ENCODE measurements at places on chromosomes 7 and 10. TPM values are rescaled to one million over a fixed set of nuclear protein-coding genes. Genes with fewer than 3 reads are reported as not detected.

Gene ZNF485
- total RNA-seq, result not detected

Gene PRSS37
- total RNA-seq, result not detected

Gene KCNH2
- 22.4 TPM for total RNA-seq

Gene UTF1
- not detected for total RNA-seq

Gene OPALIN
- total RNA-seq, result not detected

Gene TCAF2
- 3.0 TPM for total RNA-seq

Gene MOGAT3
- 44.8 TPM for total RNA-seq

Gene DDC
- 71.3 TPM for total RNA-seq

Gene C10orf143
- not detected for total RNA-seq

Gene SH2D4B
- total RNA-seq, result not detected

Gene GCK
- total RNA-seq, result not detected

Gene MEST
- total RNA-seq, result 49.0 TPM

All from transverse colon (tissue), 4 donors.